ENCODE measurements at places on chromosomes 3 and 15. TPM values are rescaled to one million over a fixed set of nuclear protein-coding genes. Genes with fewer than 3 reads are reported as not detected.
A peak's percentile ranks its signal among the peaks of the same experiment; 100 is the strongest.

Gene SHC4
- total RNA-seq = 2.7 TPM

Gene TRIM42
- not detected for total RNA-seq

- DNase-seq = peak; percentile 36
These were observed 67.4 kb downstream of the CBLB start for GRCh38 chr3:105801397-105801796.

DNA sequence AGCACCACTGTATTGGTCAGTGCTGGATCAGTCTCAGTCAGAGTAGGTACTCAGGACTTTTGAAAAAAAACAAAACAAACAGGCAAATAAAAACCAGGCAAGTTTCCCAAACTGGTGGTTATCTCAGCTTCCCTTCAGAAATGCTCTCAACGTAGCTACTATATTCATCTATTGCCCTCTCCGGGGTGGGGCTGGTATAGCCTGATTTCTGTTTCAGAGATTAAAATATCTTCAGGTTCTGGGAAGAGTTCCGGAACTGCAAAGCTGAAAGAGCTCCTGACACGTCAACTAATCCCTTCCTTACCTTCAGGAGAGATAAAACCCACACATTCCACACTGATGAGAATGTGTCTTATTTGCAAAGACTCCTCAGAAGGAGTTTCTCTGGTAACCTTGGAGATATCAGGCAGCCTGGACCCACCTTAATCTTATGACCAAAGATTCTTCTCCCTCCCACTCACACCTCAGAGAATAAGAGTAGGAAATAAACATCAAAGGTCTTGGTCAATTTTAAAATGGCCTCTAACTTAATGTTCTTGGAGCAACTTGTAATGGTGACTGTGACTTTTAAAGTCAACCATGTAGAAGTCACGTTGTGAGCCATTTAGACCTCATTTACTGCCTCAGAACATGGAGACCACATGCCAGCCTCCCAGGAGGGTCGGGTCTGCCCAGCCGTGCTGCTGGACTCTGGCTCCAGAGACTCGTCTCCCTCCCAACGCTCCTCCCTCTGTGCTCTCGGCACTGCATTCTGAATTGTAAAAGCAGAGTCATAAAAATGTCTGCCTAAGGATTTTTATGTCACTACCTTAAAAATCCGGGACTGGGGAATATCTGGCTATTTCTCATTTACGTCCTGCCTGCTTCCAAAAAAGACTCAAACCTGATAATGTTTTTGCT, 53.8 kb downstream of the CDCP1 start:
- DNase-seq = peak; percentile 93

DNA sequence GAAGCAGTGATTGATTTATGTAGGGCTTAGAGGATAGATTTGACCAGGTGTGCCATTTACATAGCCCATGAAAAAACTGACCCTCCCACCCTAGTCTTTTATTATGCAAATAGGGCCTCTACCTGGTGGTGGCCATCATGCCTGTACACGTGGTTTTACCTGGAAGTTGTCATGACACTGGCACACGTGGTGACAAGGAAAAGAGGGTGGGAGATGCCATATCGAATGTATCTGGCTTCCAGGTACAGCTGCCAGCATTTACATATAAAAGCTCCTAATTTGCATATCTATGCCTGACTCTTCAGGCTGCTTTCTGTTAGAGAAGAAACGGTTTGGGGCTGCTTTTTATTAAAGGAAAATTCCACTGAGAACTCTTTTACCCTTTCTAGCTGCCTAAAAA, 35.0 kb upstream of the DNAJC13 start:
- DNase-seq = no peak

DNA sequence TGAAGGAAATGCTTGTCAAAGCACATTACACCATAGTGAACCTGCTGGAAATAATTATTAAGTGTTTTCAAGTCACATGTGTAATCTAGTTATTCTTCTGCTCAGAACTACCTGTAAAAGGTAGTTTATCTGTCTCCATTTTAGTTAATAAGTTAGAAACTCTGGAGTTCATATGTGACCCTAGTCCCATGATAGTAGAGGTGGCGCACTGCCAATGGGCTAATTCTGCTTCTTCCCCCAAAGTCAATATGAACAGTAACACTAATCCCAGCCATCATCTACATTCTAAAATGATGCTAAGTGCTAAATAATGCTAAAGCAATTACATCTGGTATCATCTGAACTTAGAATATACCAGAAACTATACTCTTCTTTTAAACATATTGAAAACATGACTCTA, 361.0 kb upstream of the NECTIN3 start:
- DNase-seq = no peak

Gene BFSP2
- total RNA-seq = not detected

GRCh38 chr15:96322536-96323318, 7.8 kb upstream of the NR2F2 start:
- peak; percentile 16 for DNase-seq

- no peak for DNase-seq
These were observed 6.3 kb downstream of the TM4SF18 start for GRCh38 chr3:149327156-149327555.

DNA sequence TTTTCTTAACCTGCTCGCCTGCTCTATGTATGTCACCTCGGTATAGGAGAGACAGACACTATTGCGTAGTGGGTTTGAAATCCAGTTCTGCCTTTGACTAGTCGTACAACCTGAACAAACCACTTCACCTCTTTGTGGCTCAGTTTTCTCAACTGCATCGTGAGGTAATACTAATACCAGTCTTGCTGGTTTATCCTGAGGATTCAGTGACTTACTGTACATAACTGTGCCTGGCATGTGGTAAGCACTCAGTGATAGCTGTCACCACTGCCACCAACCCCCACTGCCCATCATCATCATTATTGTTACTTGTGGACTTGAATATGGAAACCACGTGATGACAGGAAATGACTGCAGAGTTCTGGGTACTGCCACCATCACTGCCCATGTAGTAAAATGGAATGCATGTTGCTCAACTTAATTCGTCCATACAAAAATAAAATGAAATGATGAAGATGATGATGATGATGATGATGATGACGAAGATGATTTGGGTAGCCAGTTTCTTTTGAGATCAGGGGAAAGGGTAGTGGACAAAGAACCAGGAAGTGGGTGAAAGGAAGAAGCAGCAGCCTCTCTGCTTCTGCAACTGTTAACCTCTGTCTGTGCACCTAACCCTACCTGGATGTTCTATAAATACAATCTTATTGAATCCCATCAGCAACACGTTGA, 228.1 kb downstream of the FEZF2 start:
- DNase-seq = no peak

- peak; percentile 47 for DNase-seq
These were observed 603 bp downstream of the EIF1B start for GRCh38 chr3:40309925-40310695.

DNA sequence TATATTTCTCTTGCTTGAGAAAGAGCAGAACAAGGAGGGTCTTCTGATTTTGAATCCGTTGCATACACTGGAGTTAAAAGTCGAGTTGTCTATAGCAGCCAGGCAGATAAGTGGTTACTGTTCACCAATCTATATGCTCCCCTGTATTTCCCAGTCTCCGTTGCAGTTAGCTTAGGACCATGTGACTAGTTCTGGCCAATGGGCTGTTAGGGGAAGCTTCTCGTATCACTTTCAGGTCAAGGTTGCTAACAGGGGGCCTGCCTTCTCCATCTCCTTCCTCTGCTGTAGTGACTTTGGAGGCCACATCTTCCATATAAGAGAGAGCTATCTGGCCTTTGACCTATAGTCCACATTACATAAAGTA, 188.5 kb upstream of the KBTBD8 start:
- DNase-seq = no peak

DNA sequence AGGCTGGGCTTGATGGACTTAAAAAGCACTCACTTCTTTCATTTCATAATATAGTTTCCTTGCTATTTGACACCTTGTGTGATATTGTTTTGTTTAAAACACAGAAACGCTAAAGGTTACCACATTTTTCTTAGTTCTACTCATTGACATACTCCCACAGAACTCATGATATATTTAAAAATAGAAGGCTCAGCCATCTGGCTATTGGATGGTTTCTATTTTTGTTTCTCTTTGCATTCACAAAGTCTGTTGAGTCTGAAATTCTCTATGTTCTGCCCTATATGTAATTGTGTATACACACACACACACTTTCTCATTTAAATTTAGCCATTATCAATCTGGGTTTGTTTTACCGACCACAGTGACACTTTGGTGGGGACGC, 128.2 kb downstream of the SOX2 start:
- DNase-seq = peak; percentile 16

- DNase-seq = no peak
These were observed 26.4 kb upstream of the APEH start for GRCh38 chr3:49647741-49648140.

DNA sequence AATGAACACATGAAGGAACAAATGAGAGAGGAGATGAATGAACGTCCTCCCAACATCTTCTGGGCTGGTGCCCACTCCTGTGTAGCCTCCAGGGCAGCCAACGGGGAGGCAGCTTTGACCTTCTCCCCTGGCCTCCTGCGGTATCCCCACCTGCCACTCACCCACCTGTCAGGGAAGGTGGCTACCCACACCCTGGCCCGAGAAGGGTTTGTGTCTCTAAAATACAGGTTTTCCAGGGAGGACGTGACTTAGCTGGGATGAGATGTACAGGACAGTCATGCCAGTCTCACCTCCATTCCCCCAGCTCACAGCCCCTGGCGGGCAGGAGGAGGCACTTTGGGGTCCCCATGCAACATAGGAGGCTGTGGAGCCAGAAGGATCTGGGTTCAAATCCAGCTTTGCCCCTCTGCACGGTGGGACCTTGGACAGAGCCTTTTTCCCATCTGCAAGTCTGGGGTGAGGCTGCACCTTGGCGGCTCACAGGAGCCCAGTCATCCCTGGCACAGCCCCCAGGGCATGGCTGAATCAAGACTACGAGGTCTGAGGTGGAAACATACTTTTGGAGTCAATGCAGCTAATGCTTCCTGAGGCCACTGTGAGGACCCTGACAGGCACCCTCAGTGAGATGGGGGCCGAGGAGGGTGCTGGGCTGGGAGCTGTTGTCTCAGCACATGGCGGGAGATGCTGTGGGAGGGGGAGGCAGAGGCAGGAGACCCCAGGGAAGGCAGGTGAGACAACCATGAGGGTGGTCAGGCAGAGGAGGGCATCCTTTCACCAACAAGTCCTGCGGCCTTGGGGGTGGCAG, 11.1 kb upstream of the PLXND1 start:
- DNase-seq = no peak

GRCh38 chr15:91478717-91479191, 374.8 kb upstream of the SLCO3A1 start:
- DNase-seq = no peak

All from astrocyte (in vitro differentiated cells and primary cell).